ENCODE measurements at places on chromosomes 5 and 9.

DNA sequence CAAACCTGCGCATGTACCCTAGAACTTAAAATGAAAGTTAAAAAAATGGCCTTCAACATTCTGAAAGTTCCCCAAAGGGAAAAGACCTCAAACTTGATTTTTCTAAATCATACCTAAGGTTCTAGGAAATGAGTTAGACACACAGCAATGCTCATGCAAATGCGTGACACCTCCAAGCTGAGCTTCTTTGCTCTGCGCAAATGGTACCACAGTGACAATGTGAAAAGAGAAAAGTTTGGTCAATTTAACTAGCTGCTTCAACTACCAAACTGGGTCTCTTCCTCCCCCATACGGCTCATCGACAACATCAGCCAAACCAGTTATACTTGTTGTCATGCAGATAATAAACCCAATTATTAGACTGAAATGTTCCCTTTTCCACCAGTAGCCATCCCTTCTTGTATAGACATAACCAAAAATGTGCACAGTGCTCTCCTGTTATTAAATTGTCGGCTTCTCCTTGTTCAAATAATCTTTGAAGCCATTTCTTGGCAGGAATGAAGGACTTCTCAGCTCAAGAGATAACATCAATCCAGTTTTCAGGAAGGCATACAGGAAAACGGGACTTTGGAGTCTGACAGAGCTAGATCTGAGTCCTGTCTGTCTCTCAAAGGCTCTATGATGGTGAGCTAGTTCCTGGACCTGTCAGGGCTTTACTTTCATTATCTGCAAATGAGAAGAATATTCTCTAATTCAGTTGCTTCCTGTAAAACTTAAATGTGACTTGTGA, 185.6 kb upstream of the NR3C1 start:
- no peak for DNase-seq

DNA sequence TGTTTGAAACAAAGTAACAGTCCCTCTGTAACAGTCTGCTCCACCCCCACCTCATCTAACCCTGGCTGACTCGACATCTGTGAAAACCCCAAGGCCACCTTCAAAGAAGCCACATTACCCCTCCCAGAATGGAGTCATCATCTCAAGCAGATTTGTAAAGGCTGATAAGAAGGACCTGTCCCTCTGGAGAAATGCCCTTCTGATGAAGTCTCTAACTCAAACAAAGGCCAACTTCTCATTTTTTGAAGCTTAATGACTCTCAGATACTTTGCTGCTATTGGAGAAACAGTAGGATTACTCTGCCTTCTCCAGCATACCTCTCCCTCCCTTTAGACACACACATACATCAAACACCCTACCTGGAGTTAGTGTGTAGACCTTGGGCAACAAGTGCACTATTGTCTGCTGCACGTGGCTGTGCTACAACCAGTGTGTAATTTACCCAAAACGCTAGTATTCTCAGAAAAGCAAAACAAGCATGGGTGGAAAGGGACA, 5.3 kb upstream of the SUSD1 start:
- DNase-seq, result peak; percentile 72

- DNase-seq, result no peak
Measured at GRCh38 chr9:19386502-19387044, 6.5 kb upstream of the RPS6 start.

GRCh38 chr5:74360535-74361210, 279.9 kb downstream of the ENC1 start:
- no peak for DNase-seq

DNA sequence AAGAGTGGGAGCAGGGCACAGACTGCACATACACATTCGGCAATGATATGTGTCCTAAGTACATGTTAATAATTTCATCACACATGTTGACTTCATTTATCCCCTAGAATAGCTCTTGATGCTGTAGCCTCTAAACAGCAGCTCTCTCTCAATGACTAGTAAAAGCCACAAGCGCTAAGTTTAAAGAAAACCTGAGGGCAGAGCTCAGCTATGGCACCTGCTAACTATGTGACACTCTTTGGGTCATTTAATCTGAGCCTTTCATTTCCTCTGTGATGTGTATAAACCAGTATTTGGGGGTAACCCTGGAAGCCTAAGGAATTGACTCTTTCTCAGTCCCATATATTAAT, 140.6 kb upstream of the MOCS2 start:
- DNase-seq, result no peak

GRCh38 chr5:157611571-157612476, 36.2 kb upstream of the ADAM19 start:
- no peak for DNase-seq

GRCh38 chr5:2602451-2603271, 148.8 kb downstream of the IRX2 start:
- no peak for DNase-seq

- no peak for DNase-seq
Measured at GRCh38 chr9:1917396-1917935, 97.7 kb upstream of the SMARCA2 start.

DNA sequence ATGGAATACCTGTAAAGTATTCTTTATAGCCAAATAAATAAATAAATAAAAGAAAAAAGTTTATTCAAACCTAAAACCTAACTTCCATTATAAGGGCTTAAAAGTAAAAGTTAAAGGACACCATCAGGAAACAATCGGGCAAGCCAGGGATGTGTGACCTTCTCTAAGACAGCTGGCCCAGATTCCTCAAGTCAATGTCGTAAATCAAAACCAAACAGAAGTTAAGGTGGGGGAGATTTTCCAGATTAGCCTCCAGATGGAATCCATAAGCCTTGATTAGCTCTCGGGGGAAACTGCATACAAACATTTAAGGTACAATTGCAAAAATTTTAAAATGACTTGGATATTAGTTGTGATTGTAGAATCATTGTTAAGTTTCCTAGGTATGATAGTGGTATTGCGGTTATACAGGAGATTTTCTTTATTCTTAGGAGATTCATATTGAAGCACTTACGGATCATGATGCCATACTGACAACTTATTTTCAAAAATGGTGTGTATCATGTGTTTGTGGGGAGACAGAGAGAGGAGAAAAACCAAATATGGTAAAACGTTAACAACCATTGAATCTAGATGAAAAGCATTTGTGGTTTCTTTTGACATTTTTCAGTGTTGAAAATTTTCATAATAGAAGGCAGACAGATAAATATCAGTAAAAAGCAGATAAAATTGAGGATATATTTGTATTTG, 21.5 kb upstream of the MGAT1 start:
- DNase-seq, result no peak

GRCh38 chr9:87546704-87547103, 49.0 kb downstream of the DAPK1 start:
- no peak for DNase-seq

DNA sequence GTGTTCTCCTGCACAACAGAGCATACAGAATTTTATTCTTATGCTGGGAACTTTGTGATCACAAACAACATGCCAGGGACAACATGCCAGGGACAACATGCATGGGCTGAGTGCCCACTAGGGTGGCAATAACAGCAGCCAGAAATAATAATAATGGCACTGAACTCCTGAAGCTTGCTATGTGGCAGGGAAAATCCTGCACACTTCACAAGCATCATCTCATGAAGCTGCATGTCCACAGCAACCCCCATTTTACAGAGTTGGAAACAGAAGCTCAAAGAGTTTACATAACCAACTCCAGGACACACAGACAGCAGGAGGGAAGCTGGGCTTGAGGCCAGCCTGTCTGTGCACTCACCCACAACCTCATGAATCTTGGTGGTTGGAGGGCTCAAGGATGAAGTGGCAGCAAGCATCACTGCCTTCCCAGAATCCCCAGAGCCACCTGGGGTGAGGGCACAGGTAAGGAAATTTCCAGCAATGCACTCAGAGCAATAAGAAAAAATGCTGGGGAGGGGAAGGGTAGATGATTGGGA, 111.4 kb downstream of the GABBR2 start:
- DNase-seq, result no peak

Data from T-helper 2 cell treated with Interferon-gamma antibody and Interleukin-4, amounts not matched to agents 5 μg/mL and 100 μg/mL, for 36 hours (primary cell).